Suppressor macrophage treated with lipopolysaccharide for 1 hour (primary cell): ENCODE measurements at places on chromosomes 13 and 19.
A peak's percentile ranks its signal among the peaks of the same experiment; 100 is the strongest.

DNA sequence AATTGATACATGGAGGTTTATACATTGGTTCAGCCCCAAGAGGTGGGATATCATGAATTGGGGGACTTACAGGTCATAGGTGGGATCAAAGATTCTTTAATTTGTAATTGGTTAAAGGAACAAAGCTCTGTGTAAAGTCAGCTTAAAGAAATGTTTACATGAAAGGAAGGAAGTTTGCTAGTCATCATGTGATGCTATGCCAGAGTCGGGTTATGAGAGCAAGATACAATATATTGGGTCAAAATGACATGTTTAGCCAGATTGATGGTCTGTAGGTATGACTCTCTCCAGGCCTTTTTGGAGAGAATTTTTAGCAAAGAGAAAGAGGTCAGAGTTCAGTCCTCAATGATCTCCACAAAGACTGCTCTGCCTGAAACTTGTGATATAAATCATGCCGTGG lies 5.3 kb upstream of the CYSLTR2 start:
- DNase-seq, result no peak

DNA sequence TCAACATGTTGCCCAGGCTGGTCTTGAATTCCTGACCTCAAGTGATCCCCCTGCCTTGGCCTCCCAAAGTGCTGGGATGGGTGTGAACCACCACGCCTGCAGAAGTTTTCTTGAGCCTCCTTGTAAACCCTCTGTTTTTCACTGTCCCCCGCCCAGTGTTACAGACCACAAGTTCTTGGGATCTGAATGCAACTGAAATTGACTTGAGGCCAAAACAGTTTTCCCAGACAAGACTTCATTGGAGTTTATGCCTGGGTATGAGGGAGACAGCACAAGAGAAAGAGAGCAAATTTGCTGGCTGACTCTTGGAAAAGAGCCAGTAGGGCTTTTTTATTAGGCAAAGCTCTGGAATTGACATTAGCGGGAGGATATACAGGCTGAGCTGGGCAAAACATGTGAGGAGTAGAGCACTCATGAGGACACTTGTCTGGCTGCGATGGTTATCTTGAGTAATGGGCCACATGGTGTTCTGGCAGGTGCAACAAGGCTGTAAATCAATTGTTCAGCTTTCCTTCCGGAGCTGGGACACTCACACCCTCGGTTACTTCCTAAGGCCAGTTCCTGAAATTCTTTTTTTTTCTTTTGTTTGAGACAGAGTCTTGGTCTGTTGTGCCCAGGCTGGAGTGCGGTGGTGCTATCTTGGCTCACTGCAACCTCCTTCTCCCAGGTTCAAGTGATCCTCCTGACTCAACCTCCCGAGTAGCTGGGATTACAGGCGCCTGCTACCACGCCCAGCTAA lies 12.7 kb upstream of the HNRNPL start:
- DNase-seq, result no peak

DNA sequence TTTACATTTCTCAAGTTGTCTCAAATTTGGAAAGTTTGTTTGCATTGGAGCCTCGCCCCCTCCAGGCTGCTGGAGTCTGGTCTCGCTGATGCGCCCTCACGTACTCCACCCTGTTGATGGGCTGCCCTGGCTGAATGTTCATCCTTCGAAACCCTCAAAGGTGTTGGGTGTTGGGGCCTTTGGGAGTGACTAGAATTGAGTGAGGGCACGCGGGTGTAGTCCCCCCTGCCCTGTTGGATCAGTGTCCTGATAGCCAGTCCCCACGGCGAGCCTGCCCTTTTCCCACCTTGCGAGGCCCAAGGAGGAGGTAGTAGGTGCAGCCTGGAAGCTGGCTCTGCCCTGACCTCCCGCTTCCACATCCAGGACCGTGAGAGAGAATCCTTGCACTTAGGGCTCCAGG lies 14.8 kb downstream of the TFDP1 start:
- no peak for DNase-seq

DNA sequence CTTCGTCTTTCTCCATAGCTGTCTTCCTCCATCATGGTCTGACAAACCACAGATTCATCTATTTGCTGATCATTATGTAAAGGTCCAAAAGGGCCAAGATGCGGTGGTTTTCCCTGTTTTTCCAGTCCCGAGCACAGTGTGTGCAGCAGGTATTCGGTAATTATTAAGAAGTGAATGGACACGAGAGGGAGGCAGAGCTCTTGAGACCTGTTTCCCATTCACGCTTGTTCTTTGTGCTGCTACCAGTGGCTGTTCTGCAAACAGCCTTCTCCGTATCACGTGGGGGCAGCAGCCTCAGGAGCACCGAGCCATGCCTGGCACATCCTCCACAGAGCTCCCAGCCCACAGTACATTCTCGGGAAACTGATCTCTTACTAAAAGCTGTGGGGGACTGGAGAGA lies 50.3 kb downstream of the CCDC70 start:
- DNase-seq, result no peak

DNA sequence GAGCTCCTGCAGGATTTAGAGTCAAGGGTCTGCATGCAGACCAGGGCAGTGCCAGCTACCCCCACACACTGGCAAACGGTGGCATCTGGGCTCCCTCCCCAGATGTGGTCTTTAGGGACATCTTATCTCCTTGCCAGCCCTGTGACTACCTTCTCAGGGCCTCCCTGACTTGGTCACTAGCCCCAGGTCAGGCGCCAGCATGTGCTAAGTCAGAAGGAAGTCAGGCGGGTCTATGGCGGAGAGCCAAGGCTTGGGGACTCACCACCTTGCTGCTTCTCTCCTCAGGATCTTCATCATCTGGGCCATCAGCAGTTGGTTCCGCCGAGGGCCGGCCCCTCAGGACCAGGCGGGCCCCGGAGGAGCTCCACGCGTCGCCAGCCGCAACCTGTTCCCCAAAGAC lies 17.6 kb downstream of the CLPTM1 start:
- no peak for DNase-seq

- no peak for DNase-seq
Observed at GRCh38 chr13:102472650-102473049, 70.8 kb upstream of the FGF14 start.

- no peak for DNase-seq
Observed at GRCh38 chr13:110422913-110423688, 116.0 kb downstream of the COL4A2 start.

GRCh38 chr19:49968279-49968922 lies 7.4 kb upstream of the SIGLEC11 start:
- DNase-seq, result peak; percentile 90

GRCh38 chr13:110902370-110902769 lies 12.5 kb downstream of the ANKRD10 start:
- DNase-seq, result no peak

DNA sequence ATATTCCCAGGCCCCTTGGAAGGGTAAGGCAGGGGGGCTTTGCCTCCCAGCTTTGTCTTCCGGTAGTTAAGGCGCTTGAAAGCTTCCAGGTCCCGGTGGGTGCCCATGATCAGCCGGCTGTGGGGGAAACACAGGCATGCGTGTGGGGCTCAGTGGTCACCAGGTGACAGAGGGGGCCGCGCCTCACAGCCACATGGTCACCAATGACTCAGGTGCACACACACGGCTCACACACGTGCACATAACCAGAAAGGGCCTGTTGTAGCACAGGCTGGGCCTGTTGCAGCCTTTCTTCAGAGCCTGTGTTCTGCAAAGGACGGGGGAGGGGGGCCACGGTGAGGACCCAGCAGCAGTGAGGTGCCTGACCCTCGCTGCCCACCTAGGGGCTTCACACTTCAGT lies 5.9 kb downstream of the NANOS3 start:
- DNase-seq, result no peak

DNA sequence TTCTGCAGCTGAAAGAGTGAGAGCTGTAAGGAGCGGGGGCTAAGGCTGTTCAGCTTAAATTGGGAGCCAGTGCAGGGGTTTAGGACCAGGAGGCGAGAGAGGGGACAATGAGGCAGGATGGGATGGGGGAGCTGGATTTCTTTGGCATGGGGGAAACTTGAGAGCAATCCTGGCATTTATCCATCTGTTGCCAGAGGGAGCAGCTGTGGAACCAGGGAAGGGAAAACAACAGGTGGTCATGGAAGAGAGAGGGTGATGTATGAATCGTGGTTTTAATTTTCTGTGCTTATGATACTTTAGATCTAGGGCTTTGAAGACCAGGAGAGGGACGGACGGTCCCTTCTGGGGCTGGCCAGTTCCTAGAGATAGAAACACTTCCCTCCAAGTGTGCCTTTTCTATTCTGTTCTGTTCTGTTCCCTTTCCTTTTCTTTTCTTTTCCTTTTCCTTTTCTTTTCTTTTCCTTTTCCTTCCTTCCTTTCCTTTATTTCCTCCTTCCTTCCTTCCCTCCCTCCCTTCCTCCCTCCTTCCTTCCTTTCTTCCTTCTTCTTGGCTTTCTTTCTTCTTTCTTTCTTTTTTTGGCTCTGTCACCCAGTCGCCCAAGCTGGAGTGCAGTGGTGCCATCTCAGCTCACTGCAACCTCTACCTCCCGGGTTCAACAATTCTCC lies 16.0 kb upstream of the CCL25 start:
- no peak for DNase-seq

GRCh38 chr13:51822106-51822815 lies 18.3 kb upstream of the DHRS12 start:
- no peak for DNase-seq

DNA sequence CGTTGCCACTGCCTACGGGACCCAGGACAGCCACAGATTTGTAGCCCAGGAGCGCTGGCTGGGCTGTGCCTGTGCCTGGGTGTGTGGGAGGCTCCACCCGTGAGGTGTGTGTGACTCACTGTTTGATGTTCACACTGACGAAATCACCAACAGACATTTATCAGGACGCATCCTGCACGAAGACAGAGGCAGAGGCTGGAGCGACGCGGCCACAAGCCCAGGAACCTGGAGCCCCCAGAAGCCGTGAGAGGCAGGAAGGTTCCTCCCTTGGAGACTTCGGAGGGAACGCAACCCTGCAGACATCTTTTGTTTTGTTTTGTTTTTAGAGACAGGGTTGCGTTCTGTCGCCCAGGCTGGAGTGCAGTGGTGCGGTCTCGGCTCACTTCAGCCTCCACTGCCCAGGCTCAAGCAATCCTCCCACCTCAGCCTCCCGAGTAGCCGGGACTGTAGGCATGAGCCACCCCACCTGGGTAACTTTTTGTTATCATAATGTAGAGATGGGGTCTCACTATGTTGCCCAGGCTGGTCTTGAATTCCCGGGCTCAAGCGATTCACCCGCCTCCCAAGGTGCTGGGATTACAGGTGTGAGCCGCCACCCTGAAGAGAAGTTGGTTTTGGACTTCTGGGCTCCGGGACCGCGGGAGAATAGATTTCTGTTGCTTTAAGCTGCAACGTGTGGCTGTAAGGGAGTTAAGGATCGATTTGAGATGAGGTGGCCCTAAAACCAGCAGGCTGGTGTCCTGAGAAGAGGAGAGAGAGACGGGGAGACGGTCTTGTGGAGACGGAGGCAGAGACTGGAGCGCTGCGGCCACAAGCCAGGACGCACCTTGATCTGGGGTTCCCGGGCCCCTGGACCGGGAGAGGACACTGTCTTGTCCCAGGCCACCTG lies 24.9 kb upstream of the WDR18 start:
- DNase-seq, result peak; percentile 63

- DNase-seq, result peak; percentile 89
Observed at GRCh38 chr19:14005349-14006084, 603 bp downstream of the RFX1 start.

DNA sequence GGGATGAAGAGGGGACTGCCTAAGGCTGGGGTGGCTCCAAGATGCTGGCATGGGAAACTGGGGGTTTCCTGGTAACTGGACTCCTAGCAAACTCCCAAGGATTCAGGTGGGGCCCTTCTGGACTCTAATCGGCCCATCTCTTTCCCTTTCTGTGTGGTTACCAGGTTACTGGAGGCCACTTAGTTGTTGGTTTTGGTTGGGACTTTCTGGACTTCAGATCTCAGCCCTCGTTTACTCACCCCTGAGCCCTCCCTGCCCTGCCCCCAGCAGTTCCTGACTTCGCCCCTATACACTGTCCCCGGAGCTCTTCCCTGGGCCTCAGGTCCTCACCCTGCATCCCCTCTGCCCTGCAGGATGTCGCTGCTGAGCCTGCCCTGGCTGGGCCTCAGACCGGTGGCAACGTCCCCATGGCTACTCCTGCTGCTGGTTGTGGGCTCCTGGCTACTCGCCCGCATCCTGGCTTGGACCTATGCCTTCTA lies 328 bp downstream of the CYP4F12 start:
- DNase-seq, result no peak

DNA sequence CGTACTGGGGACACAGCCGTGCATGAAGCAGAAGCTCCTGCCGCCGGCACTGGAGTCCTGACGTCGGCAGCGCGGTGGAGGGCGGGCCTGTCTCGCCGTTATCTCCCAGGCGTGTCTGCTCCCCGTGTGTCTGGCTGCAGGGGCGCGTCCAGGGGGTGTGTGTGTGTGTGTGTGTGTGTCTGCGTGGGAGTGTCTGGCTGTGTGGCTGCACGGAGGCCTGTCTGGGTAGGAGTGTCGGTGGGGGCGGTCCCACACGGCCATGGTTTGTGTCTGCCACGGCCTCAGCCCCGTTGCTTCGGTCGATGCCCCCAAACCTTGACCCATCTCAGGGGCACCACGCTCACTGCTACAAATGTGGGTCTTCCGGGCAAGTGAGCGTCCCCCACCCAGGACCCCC lies 18.3 kb downstream of the ARID3A start:
- no peak for DNase-seq

DNA sequence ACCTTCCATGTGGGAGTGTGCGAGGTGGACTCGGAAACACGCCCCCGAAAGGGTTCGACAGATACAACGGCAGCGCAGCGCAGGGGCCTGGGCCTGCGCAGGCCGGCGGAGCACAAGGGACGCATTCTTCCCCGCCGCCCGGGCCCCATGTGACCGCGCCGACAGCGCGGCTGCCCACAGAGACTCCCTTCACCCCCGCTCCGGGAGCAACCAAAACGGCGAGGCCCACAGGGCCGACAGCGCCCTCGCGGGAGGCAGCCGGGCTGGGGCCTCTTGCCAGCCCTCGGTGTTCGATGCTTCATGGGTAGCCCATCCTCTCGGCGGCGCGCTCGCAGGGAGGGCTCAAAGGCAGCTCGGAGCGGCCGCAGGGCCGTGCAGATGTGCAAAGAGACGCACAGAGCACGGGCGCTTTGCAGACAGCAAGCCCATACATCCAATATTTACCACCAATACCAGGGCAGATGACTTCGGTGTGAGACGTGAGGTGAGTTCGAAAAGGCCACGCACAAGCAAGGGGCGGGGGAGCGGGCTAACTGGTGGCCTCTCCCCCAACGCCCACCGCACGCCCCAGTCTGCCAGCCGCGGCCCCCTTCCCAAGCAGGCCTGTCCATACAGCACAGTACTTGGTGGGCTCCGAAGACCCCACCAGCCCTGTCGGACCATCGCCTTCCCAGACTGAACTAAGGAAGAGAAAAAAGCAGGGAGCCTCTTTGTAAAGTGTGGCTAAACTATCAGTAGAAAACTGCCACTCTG lies 89.9 kb downstream of the CRYL1 start:
- no peak for DNase-seq

- peak; percentile 55 for DNase-seq
Observed at GRCh38 chr19:35114353-35115176, 1.1 kb upstream of the FXYD3 start.

GRCh38 chr19:29668746-29669609 lies 3.7 kb downstream of the PLEKHF1 start:
- DNase-seq, result no peak

- no peak for DNase-seq
Observed at GRCh38 chr13:78689011-78689410, 30.1 kb upstream of the OBI1 start.

- DNase-seq, result no peak
Observed at GRCh38 chr13:80313668-80314256, 27.2 kb downstream of the SPRY2 start.

- peak; percentile 33 for DNase-seq
Observed at GRCh38 chr19:9848060-9848459, 12.9 kb downstream of the PIN1 start.
